ENCODE measurements at places on chromosomes 2 and 18.

GRCh38 chr2:23157812-23158211, 227.2 kb upstream of the KLHL29 start:
- H3K4me1 ChIP-seq = no peaks in the 10 kb centered on the region
- DNase-seq = no peak
- H3K27ac ChIP-seq = no peak overlapping the region
- H3K4me3 ChIP-seq = no peak overlapping the region
- H3K27me3 ChIP-seq = no peaks in the 10 kb centered on the region

DNA sequence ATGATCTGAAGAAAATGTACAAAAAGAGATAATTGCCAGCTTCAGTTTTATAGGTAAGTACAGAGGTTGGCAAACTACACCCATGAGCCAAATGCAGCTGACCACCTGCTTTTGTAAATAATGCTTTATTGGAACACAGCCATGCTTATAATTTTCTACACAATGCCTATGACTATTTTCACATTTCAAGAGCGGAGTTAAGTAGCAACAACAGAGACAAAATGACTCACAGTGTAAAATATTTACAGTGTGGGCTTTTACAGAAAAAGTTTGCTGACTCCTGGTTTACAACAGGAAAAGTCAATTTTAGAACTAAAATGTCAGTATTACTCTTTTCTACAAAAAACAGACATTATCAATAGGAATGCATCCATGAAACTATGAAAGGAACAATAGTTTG, 26.0 kb downstream of the CWC22 start:
- H3K36me3 ChIP-seq = peaks cover 86% of the 10 kb centered on the region
- no peaks in the 10 kb centered on the region for H3K4me1 ChIP-seq
- no peak overlapping the region for H3K4me3 ChIP-seq
- H3K27ac ChIP-seq = no peak overlapping the region

- H3K27me3 ChIP-seq = peaks cover 6% of the 10 kb centered on the region
- no peaks in the 10 kb centered on the region for H3K36me3 ChIP-seq
- no peaks in the 10 kb centered on the region for H3K4me1 ChIP-seq
- DNase-seq = no peak
Measured at GRCh38 chr18:22670914-22671313, 253.2 kb upstream of the CTAGE1 start.

DNA sequence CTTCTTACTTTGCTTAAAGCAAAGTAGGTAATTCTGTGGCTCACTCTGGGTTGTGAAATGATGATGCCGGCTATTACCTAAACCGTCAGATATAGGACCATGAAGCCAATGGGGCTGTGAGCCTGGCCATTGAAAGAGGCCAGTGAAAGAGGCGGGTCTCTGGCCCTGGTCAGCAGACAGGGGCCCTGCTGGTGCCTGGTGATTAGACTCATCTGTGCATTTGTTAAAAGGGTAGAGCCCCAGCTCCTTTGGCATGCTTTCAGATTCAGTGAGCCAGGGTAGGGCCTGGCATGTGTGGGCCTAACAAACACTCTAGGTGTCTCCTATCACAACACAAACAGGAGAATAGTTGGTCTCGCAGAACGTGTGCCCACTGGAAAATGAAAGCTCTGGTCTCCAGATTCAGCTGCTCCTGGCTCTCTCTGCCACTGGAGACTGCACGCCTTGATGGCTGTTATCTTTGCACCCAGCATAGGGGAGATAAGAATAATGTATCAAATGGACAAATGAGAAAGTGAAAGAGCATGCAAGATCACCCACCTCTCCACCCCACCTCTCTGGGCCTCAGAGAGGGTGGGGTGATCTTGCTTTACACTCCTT, 6.9 kb downstream of the LRRC30 start:
- no peak overlapping the region for H3K27ac ChIP-seq
- DNase-seq = no peak
- H3K36me3 ChIP-seq = peaks cover 4% of the 10 kb centered on the region
- no peak overlapping the region for H3K4me3 ChIP-seq
- peaks cover 16% of the 10 kb centered on the region for H3K27me3 ChIP-seq

DNA sequence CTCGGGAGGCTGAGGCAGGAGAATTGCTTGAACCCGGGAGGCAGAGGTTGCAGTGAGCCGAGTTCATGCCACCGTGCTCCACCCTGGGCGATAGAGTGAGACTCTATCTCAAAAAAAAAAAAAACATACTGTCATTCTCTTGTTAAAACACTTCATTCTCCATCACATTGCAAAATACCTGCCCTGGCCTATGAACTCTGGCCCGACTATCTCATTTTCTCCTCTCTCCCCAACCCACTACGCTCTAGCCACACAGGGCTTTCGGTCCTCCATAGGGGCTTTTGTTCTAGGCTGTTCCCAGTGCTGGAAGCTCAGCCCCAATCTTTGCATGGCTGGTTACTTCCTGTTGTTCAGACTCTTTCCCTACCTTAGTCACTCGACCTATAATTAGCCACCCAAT, 10.3 kb downstream of the CEP76 start:
- H3K4me3 ChIP-seq = no peak overlapping the region
- H3K27me3 ChIP-seq = no peaks in the 10 kb centered on the region
- peaks cover 51% of the 10 kb centered on the region for H3K36me3 ChIP-seq
- no peaks in the 10 kb centered on the region for H3K4me1 ChIP-seq

DNA sequence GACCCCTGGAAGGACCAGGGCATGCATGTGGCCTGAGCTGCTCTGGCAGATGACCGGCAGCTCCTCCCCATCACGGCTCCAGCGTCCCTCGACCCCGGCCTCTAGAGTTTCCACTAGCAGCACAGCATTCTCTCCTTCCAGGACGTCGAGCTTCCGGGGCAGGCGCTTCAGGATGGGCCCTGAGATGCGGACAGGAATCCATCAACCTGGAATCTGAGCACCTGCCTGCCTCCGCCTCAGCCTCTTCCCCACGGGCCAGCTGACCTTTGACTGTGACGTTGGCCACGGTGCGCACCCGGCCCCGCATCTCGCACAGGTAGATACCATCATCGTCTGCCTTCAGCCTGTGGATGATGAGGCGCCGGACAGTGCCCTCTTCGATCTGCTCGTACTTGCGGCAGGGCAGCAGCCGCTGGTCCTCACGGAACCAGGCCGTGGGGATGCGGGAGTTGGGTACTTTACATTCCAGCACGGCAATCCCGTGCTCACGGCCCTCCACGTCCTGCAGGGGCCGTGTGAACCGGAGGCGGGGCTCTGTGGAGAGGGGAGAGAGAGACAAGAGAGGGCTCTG, 3.5 kb downstream of the OBSL1 start:
- peaks cover 34% of the 10 kb centered on the region for H3K4me1 ChIP-seq
- peak overlapping the region; percentile 54 for H3K27ac ChIP-seq
- no peak overlapping the region for H3K4me3 ChIP-seq
- H3K36me3 ChIP-seq = peaks cover 60% of the 10 kb centered on the region
- DNase-seq = no peak

- peaks cover 3% of the 10 kb centered on the region for H3K27me3 ChIP-seq
- H3K36me3 ChIP-seq = peaks cover 4% of the 10 kb centered on the region
- H3K4me1 ChIP-seq = peaks cover 23% of the 10 kb centered on the region
- DNase-seq = no peak
Measured at GRCh38 chr2:204081487-204082425, 145.2 kb downstream of the ICOS start.

- peaks cover 28% of the 10 kb centered on the region for H3K4me1 ChIP-seq
- peaks cover 34% of the 10 kb centered on the region for H3K36me3 ChIP-seq
- H3K4me3 ChIP-seq = no peak overlapping the region
- no peak for DNase-seq
Measured at GRCh38 chr2:170455617-170456426, 259.3 kb upstream of the SP5 start.

DNA sequence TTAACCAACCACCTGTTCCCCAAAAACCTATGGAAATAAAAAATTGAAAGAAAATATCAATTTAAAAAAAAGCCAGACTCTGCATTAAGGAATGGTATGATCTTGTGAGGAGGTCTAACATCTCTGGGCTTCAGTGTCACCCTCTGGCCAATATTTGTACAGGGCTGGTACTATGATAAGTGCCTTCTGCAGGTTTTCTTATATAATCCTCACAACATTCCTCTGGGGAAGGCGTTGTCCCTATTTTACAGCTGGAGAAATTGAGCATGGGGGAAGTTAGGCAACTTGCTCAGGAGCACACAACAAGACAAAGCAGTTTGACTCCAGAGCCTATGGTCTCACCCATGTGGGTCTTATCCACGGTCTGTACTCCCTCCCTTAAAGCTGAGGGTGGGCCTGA, 86.0 kb downstream of the ZBTB7C start:
- no peak overlapping the region for H3K27ac ChIP-seq
- peaks cover 31% of the 10 kb centered on the region for H3K4me1 ChIP-seq
- no peak for DNase-seq
- H3K36me3 ChIP-seq = no peaks in the 10 kb centered on the region

DNA sequence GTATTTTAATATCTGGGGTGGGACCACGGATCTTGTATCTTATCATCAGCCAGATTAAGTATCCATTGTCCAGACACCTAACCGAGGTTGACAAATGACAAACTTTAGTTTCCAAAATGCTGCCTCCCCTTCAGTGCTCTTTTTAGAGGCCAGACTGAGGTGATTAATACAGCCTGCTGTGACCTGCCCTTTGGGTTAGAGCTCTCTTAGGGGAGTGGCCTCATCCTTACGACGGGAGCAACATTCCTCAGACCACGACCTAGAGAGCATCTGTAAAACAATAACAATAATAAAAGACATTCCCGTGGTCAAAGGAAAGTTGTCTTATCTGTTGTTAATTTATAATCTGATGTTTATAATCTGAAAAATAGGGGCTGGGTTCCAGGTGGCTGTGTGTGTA, 405.3 kb downstream of the LPIN1 start:
- H3K27me3 ChIP-seq = peaks cover 10% of the 10 kb centered on the region
- H3K4me3 ChIP-seq = no peak overlapping the region
- no peak overlapping the region for H3K27ac ChIP-seq
- no peaks in the 10 kb centered on the region for H3K36me3 ChIP-seq
- DNase-seq = no peak

DNA sequence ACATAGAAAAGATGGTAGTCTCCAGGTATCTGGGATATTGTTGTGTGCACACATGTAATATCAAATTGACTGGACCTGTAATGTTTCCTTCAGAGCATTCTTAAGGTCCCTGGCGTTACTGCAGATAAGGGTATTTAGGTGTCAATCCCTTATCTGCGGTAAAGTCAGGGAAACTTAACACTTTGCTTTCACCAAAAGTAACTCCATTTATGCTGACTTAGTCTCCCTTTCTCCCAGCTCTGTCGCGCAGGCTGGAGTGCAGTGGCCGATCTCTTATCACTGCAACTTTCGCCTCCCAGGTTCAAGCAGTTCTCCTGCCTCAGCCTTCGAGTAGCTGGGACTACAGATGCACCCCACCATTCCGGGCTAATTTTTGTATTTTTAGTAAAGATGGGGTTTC, 1.8 kb downstream of the CNNM3 start:
- DNase-seq = no peak
- peaks cover 21% of the 10 kb centered on the region for H3K36me3 ChIP-seq
- no peak overlapping the region for H3K27ac ChIP-seq

DNA sequence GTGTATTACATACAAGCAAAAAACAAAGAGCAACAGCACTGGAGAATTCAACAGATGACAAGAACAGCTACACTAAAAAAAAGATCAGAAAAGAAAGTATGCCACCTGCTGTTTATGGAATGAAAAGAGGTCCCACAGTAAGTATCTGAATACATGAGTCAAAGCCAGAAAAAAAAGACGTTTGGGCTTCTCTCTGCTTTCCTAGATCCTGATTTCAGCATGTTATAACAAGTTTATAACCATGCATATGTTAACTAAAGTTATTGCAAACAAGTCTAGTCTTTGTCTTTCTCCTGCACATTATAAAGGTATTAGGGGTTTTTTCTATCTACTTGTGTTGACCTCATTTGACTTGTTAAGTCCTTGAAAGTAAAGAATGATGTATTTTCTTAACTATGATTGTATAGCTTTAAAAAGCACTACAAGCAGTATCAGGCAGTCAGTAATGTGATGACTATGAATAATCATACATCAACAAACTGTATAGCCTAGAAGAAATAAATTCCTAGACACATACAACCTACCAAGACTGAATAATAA, 108.5 kb upstream of the COL5A2 start:
- no peak overlapping the region for H3K4me3 ChIP-seq
- DNase-seq = no peak
- H3K4me1 ChIP-seq = peaks cover 20% of the 10 kb centered on the region
- peak overlapping the region; percentile 77 for H3K27ac ChIP-seq

- H3K27ac ChIP-seq = no peak overlapping the region
- H3K27me3 ChIP-seq = peaks cover 4% of the 10 kb centered on the region
- H3K4me3 ChIP-seq = no peak overlapping the region
- H3K4me1 ChIP-seq = peaks cover 19% of the 10 kb centered on the region
Measured at GRCh38 chr2:111919794-111920608, 21.6 kb downstream of the MERTK start.

- H3K36me3 ChIP-seq = no peaks in the 10 kb centered on the region
- DNase-seq = no peak
- peak overlapping the region; percentile 55 for H3K27ac ChIP-seq
- H3K4me1 ChIP-seq = peaks cover 33% of the 10 kb centered on the region
Measured at GRCh38 chr18:41501848-41502247, 453.2 kb upstream of the PIK3C3 start.

DNA sequence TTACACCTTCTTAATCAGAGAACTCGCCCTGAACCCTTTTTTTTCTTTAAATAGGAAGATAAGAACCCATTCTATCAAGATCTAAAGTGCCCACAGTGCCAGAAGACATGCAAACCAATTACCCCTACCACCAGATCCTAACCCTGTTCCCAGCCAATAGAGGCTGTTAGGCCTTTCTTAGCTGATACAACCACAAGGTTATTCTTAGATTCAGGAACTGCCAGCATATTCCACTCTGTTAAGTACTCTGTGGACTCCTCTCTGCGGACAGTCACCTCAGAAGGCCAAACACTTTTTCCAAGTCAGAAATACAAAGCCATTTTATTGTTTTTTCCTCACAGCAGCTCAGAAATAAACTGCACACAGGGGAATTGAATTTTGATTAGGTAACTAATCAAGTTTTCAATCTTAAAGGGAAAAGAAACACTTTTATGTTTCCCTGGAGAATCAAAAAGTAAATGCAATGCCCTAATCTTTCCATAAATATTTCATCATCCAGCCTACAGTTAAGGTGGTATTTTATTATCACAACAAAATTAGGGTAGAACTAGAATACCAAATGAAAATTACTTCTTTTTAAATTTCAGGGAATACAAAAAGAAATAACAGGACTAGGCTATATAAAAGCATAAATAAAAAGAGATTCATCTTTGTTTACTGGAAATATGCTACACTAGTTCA, 111.4 kb downstream of the NBAS start:
- H3K27ac ChIP-seq = no peak overlapping the region
- H3K4me3 ChIP-seq = no peak overlapping the region
- H3K27me3 ChIP-seq = peaks cover 1% of the 10 kb centered on the region
- no peak for DNase-seq

All from nephron progenitor cell (in vitro differentiated cells).